ENCODE measurements at places on chromosomes 12 and 14.

- DNase-seq = no peak
Observed at GRCh38 chr12:122725452-122726079, 5.1 kb downstream of the HCAR1 start.

- DNase-seq = no peak
Observed at GRCh38 chr14:72753044-72753710, 140.7 kb downstream of the DPF3 start.

GRCh38 chr14:54369343-54369742, 27.5 kb upstream of the CDKN3 start:
- DNase-seq = no peak

DNA sequence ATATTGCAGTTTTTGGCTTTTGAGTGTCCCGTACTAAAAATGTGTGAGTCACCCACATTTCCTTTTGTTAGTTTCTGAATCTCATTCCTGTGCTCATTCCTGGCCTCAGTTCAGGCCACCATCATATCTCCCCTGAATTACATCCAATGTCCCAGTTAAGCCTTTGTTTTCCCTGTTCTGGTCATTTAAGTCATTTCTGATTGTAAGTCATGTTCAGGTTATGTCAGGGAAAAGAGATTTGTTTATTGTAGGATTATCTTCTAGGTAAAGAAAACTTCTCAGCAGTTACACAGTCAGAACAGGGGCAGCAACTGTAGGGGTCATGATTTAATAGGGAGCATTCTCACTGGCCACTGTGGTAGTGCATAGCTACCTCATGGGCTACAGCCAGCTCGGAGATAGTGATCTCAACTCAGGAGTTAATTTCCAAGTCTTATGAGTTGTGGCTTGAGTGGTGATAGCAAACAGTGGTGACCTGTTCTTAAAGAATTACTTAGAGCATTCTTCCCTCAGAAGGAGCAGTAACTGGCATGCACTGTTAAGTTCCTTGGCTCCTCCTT, 6.7 kb downstream of the DDX47 start:
- no peak for DNase-seq

GRCh38 chr12:92143258-92143657, 2.4 kb downstream of the BTG1 start:
- no peak for DNase-seq

DNA sequence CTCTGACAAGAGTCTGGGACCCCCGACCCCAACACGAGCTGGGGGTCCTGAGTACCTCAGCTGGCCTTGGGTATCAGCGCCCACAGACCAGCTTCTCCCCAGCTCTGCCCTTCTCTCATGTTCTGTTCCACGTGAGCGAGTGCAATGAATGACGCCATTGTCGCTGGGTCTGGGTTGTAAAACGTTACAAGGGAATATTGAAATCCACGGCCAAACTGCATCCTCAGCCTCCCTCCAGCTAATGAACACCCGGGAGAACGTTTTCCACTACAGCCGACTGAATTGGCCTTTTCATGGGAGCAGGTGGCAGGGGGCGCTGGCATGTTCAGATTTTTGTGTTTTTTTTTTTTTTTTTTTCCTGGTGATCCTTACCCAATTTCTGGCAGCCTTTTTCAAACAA, 34.7 kb downstream of the TBX5 start:
- DNase-seq = no peak

DNA sequence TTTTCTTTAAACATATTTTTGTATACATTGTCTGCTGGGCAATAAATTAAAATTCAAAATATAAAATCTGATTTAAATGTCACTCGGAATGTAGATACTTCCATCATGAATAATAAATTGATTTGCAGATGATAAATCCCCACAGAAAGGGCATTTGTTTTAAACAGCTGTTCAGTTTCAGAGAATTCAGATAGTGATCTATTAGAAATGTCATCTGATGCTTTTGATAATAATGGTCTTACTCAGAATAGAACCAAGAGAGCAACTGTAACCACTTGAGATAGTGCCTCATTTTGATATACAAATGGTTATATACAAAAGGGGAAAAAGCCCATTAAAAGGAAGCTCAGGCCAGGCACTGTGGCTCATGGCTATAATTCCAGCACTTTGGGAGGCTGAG, 43.4 kb downstream of the CDK17 start:
- no peak for DNase-seq

GRCh38 chr12:68148261-68148951, 11.1 kb downstream of the IFNG start:
- no peak for DNase-seq

DNA sequence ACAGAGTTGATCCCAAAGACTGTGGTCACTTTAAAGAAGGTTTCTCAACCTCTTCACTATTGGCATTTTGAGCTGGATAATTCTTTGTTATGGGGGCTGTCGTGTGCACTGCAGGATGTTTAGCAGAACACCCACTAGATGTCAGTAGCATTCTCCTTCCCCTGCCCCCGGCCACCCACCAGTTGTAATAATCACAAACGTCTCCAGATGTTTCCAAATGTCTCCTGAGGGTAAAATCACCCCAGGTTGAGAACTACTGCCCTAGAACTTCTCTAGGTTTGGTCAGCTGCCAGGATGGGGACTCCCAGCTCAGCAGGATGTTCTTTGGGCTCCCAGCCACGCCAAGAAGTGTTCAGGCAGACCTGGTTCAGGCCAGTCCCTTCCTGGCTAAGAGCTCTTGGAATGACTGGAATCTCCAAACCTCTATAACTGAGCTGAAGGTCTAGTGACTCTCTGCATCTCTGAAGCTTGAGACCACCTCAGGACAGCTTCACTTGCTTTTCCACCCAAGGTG, 12.5 kb upstream of the AJUBA start:
- no peak for DNase-seq

GRCh38 chr12:22541496-22542155, 2.7 kb downstream of the C2CD5 start:
- no peak for DNase-seq

DNA sequence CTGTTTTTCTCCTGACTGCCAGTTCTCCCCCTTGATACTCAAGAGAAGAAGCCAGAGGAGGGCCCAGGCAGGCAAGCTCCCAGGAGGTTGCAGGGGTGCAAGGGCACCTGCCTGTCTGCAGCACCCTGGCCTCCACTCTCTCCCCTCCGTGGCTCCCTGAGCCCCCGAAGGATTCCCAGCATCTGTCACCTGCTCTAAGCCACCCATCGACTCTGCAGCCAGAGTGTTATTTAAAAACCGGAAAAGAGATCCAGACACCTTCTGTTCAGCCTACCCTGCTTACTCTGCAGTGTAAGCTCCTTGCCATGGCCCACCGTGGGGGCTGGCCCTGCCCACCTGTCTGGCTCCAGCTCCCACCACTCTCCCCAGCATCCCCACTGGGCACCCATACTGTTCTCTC, 121.4 kb downstream of the KSR2 start:
- no peak for DNase-seq

DNA sequence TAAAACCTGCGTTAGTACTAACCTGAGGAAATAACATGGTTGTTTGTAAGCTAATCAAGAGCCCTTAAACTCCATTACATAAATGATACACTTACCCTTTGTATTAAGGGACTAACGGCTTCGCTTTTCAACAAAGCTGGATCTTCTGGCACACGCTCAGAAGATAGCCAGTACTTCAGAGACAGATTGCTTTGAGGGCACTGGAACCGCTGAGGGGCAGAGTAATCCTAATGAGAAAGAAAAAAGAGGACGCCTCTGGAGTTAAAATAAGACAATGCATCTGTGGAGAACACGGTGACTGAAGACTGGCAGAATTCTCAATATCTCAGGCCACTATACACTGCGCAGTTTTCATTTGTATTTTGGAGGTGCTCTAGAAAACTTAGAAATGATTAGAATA, 1.5 kb upstream of the KTN1 start:
- no peak for DNase-seq

GRCh38 chr12:22662356-22662755, 37.4 kb downstream of the ETNK1 start:
- DNase-seq = no peak

DNA sequence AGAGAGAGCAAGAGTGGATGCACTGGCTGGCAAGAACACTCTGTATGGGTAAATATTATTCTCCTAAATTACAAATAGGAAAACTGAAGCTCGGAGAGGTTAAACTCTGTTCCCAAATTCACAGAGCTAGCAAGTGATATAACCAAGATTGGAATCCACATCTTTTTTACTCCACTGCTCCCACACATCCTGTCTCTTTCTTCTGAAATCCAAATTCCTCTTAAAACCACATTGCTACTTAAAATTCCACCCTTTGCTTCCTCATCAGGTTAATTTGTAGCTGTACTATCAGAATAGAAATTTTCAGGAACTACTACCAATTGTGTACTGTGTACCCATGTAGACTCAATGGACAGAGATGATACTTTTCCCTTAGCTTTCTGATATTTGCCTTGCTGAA, 74.4 kb downstream of the ARMH4 start:
- no peak for DNase-seq
